Panc1 (cell line): ENCODE measurements at places on chromosomes 11 and 22. TPM values are rescaled to one million over a fixed set of nuclear protein-coding genes. Genes with fewer than 3 reads are reported as not detected.

MS4A3 gene
- 0.13 TPM for total RNA-seq

OR51I1 gene
- total RNA-seq, result not detected

SYT8 gene
- total RNA-seq, result 3.5 TPM

CCDC34 gene
- 28.3 TPM for total RNA-seq

MUC6 gene
- total RNA-seq, result 0.49 TPM

OR5AS1 gene
- not detected for total RNA-seq

OR51B5 gene
- total RNA-seq, result not detected

SLC37A2 gene
- total RNA-seq, result 0.23 TPM

SPON1 gene
- 0.10 TPM for total RNA-seq

APOA1 gene
- 1.7 TPM for total RNA-seq

MAPK8IP1 gene
- 12.7 TPM for total RNA-seq

STK33 gene
- total RNA-seq, result 3.9 TPM

DDTL gene
- not detected for total RNA-seq

TRPM5 gene
- 0.08 TPM for total RNA-seq

KCTD14 gene
- 19.3 TPM for total RNA-seq

SERHL2 gene
- 1.6 TPM for total RNA-seq

VPREB1 gene
- total RNA-seq, result not detected

APOL4 gene
- not detected for total RNA-seq

TMEM45B gene
- total RNA-seq, result 2.6 TPM

FOLR1 gene
- total RNA-seq, result not detected

GAL3ST3 gene
- not detected for total RNA-seq

SYT9 gene
- 3.7 TPM for total RNA-seq

KCNC1 gene
- total RNA-seq, result 0.95 TPM

BRSK2 gene
- total RNA-seq, result 32.2 TPM

BRD1 gene
- 24.0 TPM for total RNA-seq

TRMT112 gene
- 341 TPM for total RNA-seq

FOSL1 gene
- total RNA-seq, result 186 TPM

APOL3 gene
- 3.2 TPM for total RNA-seq

CBLIF gene
- not detected for total RNA-seq

OLFML1 gene
- not detected for total RNA-seq

ESAM gene
- 1.6 TPM for total RNA-seq

VPS51 gene
- total RNA-seq, result 101 TPM

PLA2G6 gene
- total RNA-seq, result 16.2 TPM

GLB1L3 gene
- not detected for total RNA-seq

GAS2 gene
- 0.87 TPM for total RNA-seq

A4GALT gene
- 6.9 TPM for total RNA-seq

ARHGEF12 gene
- 182 TPM for total RNA-seq

ZC3H12C gene
- 13.5 TPM for total RNA-seq

AGBL2 gene
- total RNA-seq, result 6.8 TPM

C11orf52 gene
- not detected for total RNA-seq

MMP13 gene
- total RNA-seq, result 0.15 TPM

TRIM51 gene
- not detected for total RNA-seq

ZNF214 gene
- 3.0 TPM for total RNA-seq

VPS11 gene
- total RNA-seq, result 28.2 TPM

BMAL1 gene
- total RNA-seq, result 9.3 TPM

CDC42BPG gene
- 4.1 TPM for total RNA-seq

SHISA8 gene
- 0.62 TPM for total RNA-seq

MAJIN gene
- not detected for total RNA-seq

HSPA8 gene
- total RNA-seq, result 1,755 TPM

CCDC157 gene
- total RNA-seq, result 2.1 TPM

SMTNL1 gene
- not detected for total RNA-seq

RASSF10 gene
- total RNA-seq, result not detected

SAA4 gene
- not detected for total RNA-seq

OR4D9 gene
- not detected for total RNA-seq

CHRM1 gene
- total RNA-seq, result not detected

CEND1 gene
- total RNA-seq, result 15.9 TPM

IL17REL gene
- total RNA-seq, result 0.82 TPM
